ENCODE measurements at places on chromosomes 7 and 10. TPM values are rescaled to one million over a fixed set of nuclear protein-coding genes. Genes with fewer than 3 reads are reported as not detected.

- no peak for DNase-seq
Measured at GRCh38 chr10:7261351-7261750, 149.5 kb downstream of the SFMBT2 start.

GRCh38 chr7:93890464-93891068, at the start of gene TFPI2:
TFPI2 (minus strand) TSS chr7:93890753; CDS start chr7:93890678, 75 bp downstream.
- no peak for DNase-seq

TOMM7 gene
- polyA plus RNA-seq: 445 TPM

DNA sequence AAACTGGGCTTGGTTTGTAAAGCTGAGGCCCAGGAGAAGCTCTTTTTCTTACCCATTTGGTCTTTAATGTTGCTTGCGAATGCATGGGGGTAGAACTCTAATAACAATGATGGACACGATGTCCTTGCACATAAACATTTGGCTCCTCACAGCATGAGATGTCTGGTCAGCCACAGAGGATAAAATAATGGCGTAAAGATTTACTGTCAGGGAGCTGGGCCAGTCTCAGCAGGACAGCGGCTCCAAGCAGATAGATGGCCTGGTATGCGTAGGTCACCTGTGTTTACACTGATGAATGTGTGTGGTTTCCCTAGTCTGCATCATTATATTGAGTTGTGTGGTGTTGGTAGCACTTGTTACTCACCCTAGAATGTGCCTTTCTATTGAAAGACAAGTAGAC, 537.4 kb downstream of the CNTNAP2 start:
- peak; percentile 12 for DNase-seq

DGKB gene
- 2.2 TPM for polyA plus RNA-seq

- peak; percentile 12 for DNase-seq
Measured at GRCh38 chr7:31782411-31782991, 95.5 kb downstream of the PPP1R17 start.

STEAP1B gene
- 1.8 TPM for polyA plus RNA-seq

ABCB4 gene
- 2.4 TPM for polyA plus RNA-seq

DNA sequence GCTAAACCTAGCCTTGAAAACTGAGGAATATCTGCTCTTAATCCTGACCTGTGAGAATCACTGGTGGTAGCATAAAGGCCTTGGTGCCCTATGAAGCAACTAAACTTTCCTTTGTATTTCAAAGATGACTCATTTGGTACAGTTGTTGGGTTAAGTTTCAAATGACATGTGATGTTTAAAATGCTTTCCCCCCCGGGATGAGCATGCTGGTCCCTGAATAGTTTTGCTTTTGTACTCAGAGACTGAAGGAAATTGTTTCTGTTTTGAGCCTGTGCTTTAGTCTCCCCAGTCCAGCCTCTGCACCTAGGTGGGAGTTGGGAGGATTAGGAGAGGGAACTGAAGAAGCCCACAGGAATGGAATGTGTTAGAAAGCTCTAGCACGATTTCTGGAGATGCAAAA, 258.9 kb upstream of the NPY start:
- DNase-seq: no peak

DNA sequence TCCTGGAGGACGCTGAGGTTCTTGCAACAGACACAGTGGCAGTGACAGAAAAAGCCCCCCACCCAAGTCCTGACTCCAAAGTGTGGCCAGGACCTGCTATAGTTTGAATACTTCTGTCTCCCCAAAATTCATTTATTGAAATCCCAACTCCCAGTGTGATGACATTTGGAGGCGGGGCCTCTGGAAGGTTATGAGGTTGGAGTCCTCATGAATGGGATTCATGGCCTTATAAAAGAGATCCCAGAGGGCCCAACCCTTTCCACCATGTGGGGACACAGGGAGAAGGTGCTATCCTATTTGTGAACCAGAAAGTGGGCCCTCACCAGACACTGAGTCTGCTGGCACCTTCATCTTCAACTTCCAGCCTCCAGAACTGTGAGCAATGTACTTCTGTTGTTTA, 18.3 kb downstream of the ANXA11 start:
- DNase-seq: no peak

- DNase-seq: no peak
Measured at GRCh38 chr7:55336540-55336939, 28.6 kb upstream of the LANCL2 start.

DNA sequence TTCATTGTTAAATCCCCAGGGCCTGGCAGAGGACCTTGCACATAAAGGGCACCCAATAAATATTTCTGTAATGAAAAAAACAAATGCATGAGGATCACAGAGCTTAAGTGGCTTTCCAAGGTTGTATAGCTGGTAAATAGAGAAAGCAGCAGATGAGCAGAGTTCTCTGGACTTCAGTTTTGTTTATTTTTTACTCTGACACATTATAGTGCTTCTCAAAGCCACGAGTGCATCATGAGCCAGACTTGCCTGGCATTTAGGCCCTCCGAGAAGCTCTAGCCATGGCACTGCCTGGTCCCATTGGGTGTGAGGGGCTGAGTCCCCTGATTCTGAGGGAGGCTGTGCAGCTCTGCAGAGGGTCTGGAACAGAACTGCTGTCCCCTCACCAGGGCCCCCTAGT, 87.2 kb upstream of the ZNF32 start:
- DNase-seq: no peak
